ENCODE measurements at places on chromosomes 5 and 9.

DNA sequence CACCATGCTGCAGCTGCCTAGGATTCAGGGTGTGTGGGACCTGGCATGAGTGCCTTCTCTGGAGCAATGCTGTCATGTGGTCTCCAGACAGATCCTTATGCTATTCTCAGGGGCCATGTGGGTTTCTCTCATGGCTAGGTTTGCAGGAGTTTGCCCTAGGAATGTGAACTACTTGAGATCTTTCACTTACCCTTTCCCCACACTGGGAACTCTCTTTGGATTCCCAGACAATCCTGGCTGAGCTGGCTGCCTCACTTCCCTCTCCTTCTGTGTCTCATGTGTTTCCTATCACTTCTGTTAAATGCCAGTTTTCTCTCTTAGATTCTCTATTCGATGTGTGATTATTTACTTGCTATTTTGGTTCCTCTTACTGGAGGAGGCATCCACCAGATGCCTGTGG lies 270.2 kb upstream of the RASA1 start:
- no peak for DNase-seq

GRCh38 chr9:86695910-86696424 lies 251.3 kb downstream of the GAS1 start:
- DNase-seq = no peak

DNA sequence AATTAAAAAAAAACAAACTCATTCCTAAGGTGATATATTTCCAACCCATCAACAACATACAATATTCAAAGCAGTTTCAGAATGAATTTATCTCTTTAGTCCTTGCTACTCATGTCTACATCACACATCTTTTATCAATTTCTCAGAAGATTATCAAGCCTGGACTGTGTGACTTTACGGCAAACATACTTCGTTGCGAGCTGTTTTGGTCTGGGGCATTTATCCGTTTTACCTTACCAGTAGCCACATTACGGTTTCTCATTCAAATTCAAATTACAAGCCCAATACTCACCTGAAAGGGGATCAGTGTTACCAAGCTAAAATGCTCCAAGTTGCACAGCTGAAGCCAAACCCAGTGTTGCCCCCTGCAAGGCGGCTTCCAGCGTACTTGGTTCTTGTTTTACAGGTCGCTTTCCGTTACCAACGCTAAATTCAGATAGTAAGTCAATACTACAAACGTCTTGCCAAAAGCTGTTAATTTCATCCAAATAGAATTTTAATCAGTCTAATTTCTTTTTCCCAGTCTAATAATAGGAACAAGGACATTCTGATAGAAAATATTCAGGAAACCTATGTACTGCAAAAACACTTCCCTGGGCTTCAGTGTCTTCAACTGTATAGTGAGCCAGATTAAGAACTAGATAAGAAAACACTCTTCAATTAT lies 1.8 kb downstream of the HNRNPH1 start:
- no peak for DNase-seq

DNA sequence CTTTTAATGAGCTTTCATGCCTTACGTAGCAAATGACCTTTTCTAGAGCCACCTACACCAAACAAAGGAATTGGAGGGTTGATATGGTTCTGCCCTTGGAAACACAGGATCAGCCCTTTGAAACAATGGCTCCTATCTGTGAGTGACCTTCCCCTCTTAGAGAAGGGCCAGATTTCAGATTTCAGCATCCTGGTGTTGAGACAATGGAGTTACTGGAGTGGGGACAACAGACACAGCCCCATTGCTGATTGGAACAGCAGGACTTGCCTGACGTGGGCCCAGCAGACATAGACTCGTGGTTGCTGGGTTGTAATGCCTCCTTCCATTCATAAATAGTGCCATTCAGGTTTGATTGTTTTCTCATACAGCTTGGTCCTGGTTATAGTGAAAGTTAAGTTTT lies 96.0 kb downstream of the GALNT10 start:
- DNase-seq = no peak

DNA sequence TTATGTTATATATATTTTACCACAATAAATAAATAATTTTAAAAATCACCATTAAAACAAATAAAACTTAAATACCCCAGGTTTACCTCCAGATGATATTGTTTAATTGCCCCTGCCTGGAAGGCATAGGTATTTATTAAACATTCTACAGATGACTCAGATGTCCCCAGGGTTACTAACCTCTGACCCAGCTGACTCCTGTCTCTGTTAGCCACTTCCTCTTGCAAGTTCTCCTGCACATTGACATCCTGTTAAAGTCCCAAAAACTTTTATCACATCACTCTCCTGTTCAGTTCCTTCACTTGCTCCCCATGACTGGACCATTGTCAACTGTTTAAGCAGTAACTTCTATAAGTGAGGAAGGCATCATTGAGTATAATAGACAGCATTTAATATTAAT lies 37.0 kb upstream of the RAB3C start:
- DNase-seq = no peak

All from stimulated activated CD4-positive, alpha-beta T cell treated with anti-CD3 and anti-CD28 coated beads, Interleukin-12 subunit alpha, Interleukin-12 subunit beta, amount 100 ng/mL, for 24 hours (primary cell).